ENCODE measurements at places on chromosomes 3 and 15. TPM values are rescaled to one million over a fixed set of nuclear protein-coding genes. Genes with fewer than 3 reads are reported as not detected.

The ZBED2 gene
- total RNA-seq: not detected

- H3K4me3 ChIP-seq: no peak overlapping the region
- peaks cover 8% of the 10 kb centered on the region for H3K4me1 ChIP-seq
- H3K27ac ChIP-seq: no peak overlapping the region
- H3K36me3 ChIP-seq: no peaks in the 10 kb centered on the region
- no peaks in the 10 kb centered on the region for H3K27me3 ChIP-seq
- DNase-seq: no peak
Measured at GRCh38 chr3:3772920-3773319, 26.3 kb upstream of the LRRN1 start.

- H3K4me3 ChIP-seq: no peak overlapping the region
- no peak overlapping the region for H3K27ac ChIP-seq
- H3K27me3 ChIP-seq: no peaks in the 10 kb centered on the region
- H3K36me3 ChIP-seq: no peaks in the 10 kb centered on the region
- no peak for DNase-seq
Measured at GRCh38 chr3:24763393-24763792, 268.7 kb upstream of the THRB start.

The FAM107A gene
- 0.84 TPM for total RNA-seq

- no peak overlapping the region for H3K27ac ChIP-seq
- no peaks in the 10 kb centered on the region for H3K36me3 ChIP-seq
- peak; percentile 6 for DNase-seq
- no peaks in the 10 kb centered on the region for H3K27me3 ChIP-seq
Measured at GRCh38 chr3:46422617-46423016, 15.6 kb downstream of the CCRL2 start.

GRCh38 chr15:38696109-38696727, 131.6 kb upstream of the RASGRP1 start:
- H3K27me3 ChIP-seq: no peaks in the 10 kb centered on the region
- no peaks in the 10 kb centered on the region for H3K36me3 ChIP-seq
- H3K27ac ChIP-seq: no peak overlapping the region
- H3K4me3 ChIP-seq: no peak overlapping the region
- no peak for DNase-seq
- no peaks in the 10 kb centered on the region for H3K4me1 ChIP-seq
